ENCODE measurements at places on chromosomes 7 and 10.

DNA sequence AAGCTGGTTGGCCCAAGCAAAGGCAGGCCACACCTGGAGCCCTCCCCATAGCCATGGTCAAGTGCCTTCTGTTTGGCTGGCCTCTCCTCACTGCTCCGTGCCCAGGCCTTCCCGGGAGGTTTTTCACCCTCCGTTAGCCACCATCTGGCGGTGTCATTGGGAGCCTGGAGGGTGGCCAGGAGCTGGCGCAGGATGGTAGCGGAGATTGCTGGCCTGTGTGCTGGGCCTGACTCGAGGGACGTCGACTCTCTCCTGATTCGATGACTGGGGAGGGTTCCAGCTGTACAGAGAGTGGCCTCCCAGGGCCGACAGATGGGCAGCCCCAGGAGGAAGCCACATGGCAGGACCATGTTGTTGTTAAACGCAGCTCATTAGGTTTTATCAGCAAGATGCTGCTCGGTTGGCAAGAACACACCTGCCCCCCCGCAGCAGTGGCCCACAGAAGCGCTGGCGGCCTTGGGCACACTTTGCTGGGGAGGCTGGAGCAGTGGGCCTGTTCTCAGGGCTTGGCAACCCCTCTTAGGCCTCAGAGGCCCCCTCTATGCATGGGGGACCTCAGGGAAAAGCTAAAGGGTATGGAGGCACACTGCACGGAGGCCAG lies 64.0 kb upstream of the CACUL1 start:
- no peak for ATAC-seq

DNA sequence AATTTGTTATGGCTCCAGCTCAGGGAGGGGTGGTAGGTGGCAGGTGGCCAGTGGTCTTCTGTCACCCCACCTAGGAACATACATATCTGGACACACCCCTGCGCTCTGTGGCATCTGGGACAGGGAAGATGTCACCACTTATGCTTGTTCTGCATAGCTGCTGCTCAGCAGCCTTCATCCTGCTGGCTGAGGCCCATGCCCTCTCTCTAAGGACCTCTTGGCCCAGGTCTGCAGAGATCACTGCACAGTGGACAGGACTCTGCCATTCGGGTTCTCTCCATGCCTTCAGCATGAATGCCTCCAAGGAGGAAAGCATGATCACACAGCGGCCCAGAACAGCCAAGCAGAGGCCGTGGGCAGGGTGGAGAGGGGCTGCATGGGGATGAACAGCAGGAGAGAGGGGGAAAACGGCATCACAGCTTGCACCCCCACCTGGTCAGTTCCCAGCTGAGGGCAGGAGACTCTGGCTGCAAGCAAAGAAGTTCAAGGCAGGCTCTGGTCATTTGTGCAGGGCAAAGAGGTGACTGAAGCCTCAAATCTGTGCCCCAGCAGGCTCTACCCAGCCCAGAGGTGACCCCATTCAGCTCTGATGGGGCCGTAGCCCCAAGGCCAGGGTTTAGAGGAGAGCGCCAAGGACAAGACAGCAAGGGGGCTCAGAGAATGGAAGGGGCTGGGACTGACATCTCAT lies 47.8 kb upstream of the GDF10 start:
- ATAC-seq: peak; percentile 13

- no peak for ATAC-seq
These were observed 520.0 kb downstream of the PARD3 start for GRCh38 chr10:34295142-34295548.

GRCh38 chr10:97981816-97982215 lies 48.6 kb downstream of the CRTAC1 start:
- ATAC-seq: no peak

DNA sequence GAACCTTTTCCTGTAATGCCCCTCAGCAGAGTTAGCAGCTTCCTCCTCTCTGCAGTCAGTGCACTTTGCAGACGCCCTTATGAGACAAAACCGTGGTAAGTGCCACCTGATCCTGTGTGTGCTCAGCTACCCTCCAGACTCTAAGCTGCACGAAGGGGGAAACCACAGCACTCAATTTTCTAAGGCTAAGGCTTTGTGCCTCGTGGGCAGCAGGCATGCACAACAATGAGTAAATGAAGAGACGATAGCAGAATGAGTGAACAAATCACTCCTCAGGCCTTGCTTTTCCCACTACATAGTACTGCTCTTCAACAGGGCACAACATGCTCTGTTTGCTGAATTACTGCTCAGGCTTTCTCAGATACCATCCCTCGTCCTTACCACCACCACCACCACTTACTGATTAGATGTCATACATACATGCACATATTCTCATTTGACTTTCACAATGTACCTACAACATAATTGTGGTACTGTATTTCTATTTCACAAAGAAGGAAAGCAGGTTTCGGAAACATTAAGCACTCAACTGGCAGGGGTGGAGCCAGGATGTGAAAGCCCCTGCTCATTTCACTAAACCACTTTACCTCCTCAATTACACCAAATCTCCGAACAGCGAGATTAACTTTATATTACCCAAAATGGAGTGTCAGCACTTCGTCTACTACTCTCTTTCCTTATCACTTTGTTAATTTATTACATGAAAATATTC lies 85.4 kb downstream of the ICA1 start:
- ATAC-seq: peak; percentile 99

DNA sequence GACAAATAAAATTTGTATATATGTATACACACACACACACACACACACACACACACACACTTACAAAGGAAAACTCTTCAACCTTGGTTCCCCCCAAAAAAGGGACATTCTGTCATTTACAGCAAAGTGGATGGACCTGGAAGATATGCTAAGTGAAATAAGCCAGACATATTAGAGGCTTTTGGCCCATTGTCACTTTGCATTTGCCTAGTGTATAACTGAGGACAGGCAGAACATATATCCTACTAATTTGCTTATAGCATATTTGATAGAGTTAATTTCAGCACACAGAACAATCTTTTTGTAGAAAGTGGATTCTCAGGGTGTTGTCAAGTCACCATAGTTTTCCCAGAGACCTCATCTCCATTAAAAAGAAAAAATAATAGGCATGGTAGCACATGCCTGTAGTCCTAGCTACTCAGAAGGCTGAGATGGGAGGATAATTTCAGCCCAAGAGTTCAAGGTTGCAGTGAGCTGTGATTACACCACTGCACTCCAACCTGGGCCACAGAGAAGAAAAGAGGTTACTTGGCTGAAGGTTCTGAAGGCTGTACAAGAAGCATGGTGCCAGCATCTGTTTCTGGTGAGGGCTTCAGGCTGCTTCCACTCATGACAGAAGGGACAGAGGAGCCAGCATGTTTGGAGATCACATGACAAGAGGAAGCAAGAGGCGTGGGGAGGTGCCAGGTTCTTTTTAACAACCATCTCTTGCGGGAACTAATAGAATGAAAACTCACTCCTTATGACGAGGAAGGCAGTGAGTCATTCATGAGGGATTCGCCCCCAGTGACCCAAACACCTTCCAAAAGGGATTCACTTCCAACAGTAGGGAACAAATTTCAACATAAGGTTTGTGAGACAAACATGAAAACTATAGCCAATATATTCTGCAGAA lies 135.6 kb downstream of the TMEM168 start:
- ATAC-seq: no peak

- ATAC-seq: peak; percentile 67
These were observed 145.1 kb downstream of the SEMA3D start for GRCh38 chr7:85041605-85042216.

DNA sequence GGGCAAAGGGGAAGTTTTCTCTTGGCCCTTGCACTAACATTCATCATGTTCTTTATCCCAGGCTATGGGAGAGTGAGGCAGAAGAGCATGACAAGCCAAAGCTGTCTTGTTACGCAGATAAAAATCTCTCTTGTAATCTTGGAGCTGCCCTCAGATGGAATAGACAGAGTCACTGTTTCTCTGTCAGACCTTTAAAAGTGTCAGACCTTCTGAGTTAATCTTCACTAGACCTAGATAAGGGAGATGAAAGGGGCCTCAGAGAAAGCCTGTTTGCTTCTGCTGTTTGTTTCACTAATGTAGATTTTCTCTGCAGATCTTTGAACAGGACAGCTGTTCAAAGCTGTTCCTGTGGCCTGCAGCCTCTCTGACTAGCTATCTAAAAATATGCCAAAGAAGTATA lies 112.9 kb downstream of the KIF20B start:
- no peak for ATAC-seq

- ATAC-seq: no peak
These were observed 229.7 kb downstream of the CDK14 start for GRCh38 chr7:90825779-90826178.

DNA sequence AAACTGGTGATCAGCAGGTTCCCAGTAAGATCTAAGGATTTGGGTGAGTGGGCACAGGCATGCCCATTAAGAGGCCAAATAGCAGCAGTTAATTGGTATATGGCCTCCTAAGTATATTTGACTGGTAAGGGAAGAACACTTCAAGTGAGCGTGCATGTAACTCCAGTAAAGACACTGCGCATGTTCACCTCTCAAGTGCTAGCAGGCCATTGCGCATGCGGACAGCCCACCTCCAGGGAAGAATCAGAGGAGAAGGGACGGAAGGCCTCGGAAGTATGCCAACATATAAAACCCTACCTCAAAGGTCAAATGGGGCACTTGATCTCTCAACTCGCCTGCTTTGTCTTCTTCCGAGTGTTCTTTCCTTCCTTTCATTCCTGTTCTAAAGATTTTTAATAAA lies 118.0 kb downstream of the ARL5B start:
- ATAC-seq: no peak

DNA sequence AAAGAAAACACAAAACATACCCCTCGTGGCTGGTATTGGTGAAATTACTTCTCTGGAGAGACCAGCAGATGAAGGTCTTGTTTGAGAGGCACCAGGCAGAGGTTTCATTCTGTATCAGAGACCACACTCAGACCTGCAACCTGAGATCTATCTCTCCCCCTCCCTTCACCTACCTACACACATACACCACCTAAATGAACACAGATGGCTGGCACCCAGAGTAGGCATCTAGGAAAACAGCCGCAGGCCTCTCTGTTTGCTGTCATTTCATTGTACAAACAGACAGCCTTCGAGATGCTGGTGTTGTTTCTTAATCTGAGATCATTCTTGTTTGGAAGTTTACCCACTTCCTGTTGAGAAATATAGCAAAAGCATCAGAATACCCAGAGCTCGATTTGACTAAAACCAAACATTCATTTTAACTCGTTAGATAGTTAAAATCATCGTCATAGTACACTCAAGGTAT lies 173.9 kb upstream of the SLC25A13 start:
- ATAC-seq: peak; percentile 74

- ATAC-seq: no peak
These were observed 76.4 kb downstream of the MAGI2 start for GRCh38 chr7:79377097-79377496.

- no peak for ATAC-seq
These were observed 10.6 kb upstream of the LYZL2 start for GRCh38 chr10:30639946-30640786.

- no peak for ATAC-seq
These were observed 312.4 kb upstream of the CDC14C start for GRCh38 chr7:48611993-48612392.

GRCh38 chr7:18829858-18830285 lies 287.6 kb downstream of the TWIST1 start:
- no peak for ATAC-seq

- no peak for ATAC-seq
These were observed 170.4 kb downstream of the SUGCT start for GRCh38 chr7:40305229-40305628.

DNA sequence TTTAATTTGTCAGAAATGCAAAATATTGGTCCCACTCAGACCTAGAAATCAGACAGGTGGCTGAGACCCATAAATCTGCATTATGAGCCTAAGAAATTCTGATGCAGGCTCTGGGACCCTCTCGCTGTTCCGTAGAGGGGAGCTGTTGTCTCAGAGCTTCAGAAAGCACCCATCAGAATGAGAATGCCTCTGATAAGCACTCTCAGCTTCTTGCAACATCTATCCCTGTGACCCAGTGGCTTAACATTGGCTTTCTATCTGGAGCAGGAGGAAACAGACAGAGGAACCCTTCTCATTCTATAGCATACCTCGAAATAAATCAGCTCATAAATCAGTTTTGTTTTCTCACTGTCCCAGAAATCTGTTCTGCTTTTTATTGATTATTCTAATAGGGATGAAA lies 184.6 kb upstream of the SP4 start:
- ATAC-seq: no peak

DNA sequence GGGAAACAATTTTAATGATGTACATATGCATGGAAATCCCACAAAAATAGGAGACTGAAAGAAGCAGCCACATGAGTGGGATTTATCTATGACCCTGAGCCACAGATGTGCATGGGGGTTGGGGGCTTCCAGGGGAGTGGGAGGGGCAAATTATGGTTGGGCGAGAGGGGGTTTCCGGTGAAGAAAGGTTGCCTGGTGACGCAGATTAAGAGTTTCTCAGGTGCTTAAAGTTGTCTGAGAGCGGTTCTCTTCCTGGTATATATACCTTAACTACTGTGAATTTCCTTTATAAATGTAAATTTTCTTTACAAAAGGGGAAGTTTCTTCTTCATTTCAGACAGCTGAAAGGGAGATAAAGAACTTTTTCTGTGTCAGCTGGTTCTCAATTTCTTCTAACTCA lies 273.6 kb upstream of the PITRM1 start:
- no peak for ATAC-seq

- no peak for ATAC-seq
These were observed 61.5 kb downstream of the WAC start for GRCh38 chr10:28594406-28594805.

- no peak for ATAC-seq
These were observed 13.4 kb downstream of the LRRC17 start for GRCh38 chr7:102925976-102926782.

DNA sequence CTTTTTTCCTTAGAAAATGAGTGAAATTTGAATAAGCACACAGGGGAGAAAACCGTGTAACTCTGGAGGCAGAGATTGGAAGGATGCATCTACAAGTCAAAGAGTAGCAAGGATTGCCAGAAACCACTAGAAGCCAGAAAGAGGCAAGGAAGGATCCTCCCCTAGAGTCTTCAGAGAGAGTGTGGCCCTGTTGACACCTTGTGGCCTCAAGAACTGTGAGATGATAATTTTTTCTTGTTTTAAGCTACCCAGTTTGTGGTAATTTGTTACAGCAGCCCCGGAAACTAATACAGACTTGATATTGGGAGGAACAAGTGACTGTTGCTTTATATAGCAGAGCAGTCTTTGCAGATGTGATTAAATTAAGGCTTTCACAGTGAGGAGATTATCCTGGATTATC lies 3.6 kb upstream of the GIMAP7 start:
- ATAC-seq: no peak

GRCh38 chr7:66181329-66181728 lies 23.8 kb upstream of the TPST1 start:
- ATAC-seq: no peak

Data from stimulated activated memory B cell treated with anti-CD40 and anti-IgM and Interleukin-4, amounts not matched to agents 10 μg/mL and 1 μg/mL and 100 μg/mL, for 72 hours (primary cell).